GM12892 (cell line): ENCODE measurements at places on chromosomes 4 and X.

GRCh38 chr4:101972791-101973190, 182.3 kb downstream of the BANK1 start:
- DNase-seq: no peak

- DNase-seq: no peak
These were observed 22.7 kb upstream of the PLCXD1 start for GRCh38 chrX:258291-259040.

DNA sequence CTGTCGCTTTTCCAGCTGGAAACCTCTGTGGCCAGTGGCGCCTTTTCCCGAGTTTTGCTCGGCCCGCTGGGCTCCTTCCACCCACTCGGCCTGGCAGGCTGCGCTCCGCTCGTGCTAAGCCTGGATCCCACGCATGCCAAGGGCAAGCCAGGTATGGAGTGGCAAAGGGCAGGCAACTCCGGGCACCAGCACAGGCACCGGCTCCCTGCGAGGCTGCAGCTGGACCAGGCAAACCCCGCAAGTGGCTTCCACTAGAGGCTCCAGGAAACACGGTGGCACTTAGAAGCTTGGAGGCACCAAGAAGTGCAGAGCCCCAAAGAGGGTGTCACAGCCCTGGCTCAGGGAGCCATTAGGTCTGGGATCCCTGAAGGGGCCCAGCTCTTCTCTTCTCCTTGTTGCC, 59.5 kb downstream of the PPA2 start:
- no peak for DNase-seq

GRCh38 chr4:163380703-163381102, 37.0 kb downstream of the NPY5R start:
- DNase-seq: no peak

DNA sequence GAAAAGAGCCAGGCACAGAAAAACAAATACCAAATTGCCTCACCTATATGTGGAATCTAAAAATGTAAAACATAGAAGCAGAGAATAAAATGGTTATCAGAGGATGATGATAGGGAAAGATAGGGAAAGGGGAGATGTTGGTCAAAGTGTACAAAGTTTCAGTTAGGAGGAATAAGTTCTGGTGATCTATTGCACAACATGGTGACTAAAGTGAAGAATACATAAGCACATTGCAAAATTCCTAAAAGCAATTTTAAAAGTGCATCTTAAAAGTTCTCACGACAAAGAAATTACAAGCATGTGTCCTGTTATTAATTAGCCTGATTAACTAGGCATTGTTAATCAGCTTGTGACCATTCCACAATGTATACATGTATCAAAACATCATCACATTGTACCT, 136.0 kb downstream of the GABRG1 start:
- no peak for DNase-seq

DNA sequence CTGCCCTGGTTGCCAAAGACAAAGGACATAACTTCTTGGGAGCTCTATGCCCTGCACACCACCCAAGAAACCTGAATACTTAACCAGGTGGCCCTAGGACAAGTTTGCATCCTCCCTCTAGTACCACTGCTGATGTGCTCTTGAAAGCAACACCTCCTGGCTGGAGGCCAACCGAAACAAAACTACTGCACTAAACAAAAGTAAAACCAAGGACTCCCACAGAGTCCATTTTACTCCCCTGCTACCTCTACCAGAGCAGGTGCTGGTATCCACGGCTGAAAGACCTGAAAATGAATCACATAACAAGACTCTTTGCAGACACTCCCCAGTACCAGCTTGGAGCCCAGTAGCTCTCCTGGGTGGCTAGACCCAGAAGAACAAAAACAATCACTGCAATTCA, 941.8 kb downstream of the RAPGEF2 start:
- no peak for DNase-seq

- DNase-seq: no peak
These were observed 407.4 kb upstream of the AADAT start for GRCh38 chr4:170497112-170497511.

DNA sequence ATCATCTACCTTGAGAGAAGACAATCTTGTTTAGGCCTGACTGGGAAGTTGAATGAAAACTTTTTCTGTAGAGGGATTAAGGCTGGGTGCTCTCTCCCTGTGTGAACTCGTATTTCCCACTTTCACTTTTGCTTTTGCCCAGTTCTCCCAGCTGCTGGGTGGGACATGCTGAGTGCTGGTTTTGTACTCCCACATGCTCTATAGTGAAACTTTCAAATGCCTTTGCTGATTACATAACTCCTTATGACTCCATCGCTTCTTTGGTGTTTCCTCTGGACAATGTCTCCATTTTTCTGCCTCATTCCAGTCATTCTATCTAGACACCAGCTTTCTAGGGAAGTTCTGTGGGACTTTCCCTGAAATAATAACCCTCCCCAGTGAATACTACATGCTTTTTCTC, 100.5 kb downstream of the CLNK start:
- no peak for DNase-seq

DNA sequence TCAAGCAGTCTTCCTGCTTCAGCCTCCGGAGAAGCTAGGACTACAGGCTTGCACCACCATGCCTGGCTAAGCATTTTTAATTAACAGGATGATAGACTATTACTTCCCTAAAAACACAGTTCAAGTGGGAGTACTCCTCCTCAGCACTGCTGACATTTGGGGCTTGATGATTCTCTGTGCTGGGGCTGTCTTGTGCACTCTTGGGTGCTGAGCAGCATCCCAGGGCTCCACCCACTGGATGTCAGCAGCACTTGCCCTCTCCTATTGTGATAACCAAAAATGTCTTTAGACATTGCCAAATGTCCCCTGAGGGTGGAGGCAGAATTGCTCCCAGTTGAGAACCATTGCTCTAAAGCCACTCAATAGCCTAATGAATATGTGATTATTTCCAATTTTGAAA, 60.4 kb downstream of the CLCN4 start:
- no peak for DNase-seq

DNA sequence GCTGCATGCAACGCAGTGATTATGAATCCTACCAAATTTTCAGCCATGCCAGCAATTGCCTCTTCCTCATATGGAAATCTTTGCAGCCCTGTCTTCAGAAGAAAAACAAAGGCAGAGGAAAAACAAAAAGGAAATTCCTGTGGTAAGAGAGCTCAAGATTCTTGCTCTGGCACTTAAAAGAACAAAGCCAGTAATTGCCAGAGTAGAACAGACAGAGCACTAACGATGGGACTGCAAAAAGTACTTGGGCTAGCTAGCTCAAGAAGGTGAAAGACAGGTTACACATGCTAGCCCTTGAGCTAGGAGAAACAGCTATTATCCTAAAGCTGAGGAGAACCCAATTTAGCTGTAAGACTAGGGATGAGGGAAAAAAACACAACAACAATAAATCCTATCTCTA, 582.3 kb downstream of the KCNIP4 start:
- DNase-seq: no peak

GRCh38 chr4:46386570-46386969, 3.4 kb downstream of the GABRA2 start:
- DNase-seq: no peak

DNA sequence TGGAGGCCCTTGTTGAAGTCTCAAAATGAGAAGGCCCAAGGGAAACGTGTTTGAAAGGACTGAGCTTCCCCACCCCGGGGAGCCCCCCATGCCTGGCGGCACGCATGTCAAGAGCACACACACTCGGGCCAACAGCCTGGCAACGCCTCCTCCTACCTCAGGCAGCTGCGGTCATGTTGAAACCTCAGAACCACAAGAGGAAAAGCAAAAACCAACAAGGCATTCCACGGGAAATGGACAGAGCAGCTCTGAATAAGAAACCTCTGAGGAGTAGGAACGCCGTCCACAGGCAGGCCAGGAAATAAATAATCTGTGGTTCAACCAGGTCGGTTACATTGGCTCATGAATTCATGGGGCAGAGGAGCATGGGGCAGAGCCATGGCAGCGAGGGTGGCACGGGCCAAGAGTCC, 95.7 kb upstream of the AFAP1 start:
- DNase-seq: no peak

GRCh38 chrX:24169211-24169610, 19.7 kb downstream of the ZFX start:
- DNase-seq: no peak

DNA sequence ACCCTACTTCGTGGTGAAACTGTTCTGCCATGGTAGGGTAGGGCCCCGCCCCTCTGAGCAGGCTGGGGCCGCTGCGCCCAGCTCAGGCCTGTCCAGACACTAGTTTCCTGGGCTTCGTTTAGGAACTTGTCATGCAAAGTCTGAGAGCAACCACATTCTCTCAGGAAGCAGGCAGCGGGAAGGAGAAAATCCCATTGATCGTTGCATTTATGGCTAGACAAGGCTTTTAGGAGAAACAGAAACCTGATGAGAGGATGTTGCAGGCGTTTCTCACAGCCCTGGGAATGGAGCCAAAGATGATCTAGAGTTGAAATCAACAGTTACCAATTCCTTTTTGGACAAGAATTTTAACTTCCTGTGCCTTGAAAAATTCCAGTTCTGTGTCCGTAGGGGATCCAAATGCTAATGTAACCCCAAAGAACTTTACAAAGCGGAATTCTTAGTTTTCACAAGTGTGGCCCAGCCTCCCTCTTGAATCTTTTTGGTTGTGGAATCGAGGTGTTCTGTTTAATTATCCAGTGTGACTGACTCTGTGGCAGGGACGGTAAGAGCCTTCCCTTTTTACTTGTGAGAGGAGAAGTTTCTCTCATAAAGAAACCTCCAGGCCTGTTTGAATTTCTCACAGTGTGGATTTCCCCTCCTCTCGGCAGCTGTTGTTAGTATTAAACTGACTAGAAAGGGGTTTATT, 4.5 kb upstream of the CXCL9 start:
- peak; percentile 41 for DNase-seq

GRCh38 chr4:17898553-17899055, 87.8 kb downstream of the NCAPG start:
- DNase-seq: no peak

GRCh38 chr4:110620691-110621327, 2.1 kb downstream of the PITX2 start:
- no peak for DNase-seq

DNA sequence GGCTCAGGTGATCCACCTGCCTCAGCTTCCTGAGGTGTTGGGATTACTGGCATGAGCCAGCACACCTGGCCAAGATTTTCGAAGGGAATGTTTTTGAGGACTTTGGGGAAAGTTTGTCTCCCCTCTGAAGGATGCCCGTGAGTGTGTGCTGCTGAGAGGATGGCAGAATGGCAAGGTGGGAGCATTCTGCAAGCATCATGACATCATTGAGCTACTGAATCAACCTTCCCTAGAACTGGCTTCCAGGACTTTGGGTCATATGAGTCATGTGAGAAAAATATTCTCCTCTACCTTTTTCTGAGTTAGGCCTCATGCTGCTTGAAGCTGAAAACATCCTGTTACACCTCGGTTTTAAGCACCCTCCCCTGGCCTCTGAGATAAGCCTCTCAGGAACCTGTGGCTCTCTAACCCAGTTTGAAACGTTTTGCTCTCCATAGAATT, 31.0 kb downstream of the TMEM131L start:
- no peak for DNase-seq

DNA sequence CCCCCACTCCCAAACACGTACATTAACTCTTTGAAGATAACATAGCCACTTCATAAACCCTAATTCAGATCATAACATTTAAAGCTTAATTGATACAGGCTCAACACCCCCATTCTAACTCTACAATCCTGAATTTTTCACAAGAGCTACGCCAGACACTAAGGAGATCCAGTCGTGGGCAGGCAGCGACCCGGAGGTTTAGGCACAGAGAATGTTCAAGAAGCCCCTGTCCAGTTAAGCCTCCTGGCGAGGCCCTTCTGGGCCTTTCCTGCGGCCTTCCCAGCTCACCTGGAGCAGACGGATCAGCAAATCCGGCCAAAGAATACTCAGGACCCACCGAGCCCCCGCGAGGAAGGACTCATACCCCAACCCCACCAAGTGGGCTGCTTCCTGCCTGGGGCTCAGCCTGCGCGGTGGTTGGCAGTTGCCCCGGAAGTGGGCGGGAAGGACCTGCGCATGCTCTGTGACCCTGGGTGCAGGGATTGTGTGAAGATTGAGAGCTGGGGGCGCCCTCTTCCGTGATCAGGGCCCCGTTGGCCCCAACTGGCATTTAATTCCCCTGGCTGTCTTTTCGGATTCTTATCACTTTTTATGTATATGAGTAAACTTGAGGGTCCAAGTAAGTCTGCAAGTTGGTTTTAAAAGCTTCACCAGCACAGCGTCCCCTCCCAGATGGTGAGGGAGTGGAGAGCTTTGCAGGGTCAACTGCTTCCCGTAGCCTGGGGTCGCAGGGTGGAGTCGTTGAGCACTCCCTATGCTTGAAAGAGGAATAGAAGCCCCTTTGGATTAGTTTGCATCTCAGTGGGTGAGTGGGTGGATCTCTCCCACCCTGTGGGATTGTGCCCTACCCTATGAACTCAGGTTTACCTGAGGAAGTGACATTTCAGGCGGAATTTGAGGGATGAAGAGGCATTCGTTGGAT, at the start of gene TRIM61:
Gene TRIM61 (minus strand): TSS at position 415 of the 922 bp plus-strand sequence. CDS start 7,655 bp downstream, outside the sequence.
- peak; percentile 62 for DNase-seq

- DNase-seq: no peak
These were observed 87.2 kb downstream of the HS3ST1 start for GRCh38 chr4:11341337-11342043.

DNA sequence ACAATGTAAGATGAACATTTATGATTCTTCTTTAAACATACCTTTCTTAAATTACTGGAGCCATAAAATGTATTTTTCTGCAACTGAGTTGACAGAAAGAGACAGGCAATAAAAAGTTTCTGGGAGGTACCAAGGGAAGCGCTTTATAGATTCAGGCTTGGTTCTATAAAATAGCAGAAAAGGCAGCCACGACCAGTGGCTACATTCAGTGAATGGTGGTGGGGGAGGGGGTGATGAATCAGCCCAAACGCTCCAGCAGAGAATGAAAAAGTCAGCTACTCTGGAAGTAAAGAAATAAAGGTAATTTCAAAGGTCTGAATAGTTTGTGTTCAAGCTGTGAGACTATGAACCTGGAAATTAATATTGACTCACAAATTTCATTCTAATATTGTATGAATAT, 456.1 kb downstream of the KCTD8 start:
- no peak for DNase-seq

GRCh38 chr4:19683426-19683825, 568.3 kb upstream of the SLIT2 start:
- DNase-seq: no peak

GRCh38 chr4:53713296-53713695, 122.0 kb upstream of the LNX1 start:
- DNase-seq: no peak

- DNase-seq: no peak
These were observed 413.2 kb downstream of the FGF13 start for GRCh38 chrX:138298268-138298667.

- no peak for DNase-seq
These were observed 18.8 kb upstream of the CHRNA9 start for GRCh38 chr4:40316333-40316781.

DNA sequence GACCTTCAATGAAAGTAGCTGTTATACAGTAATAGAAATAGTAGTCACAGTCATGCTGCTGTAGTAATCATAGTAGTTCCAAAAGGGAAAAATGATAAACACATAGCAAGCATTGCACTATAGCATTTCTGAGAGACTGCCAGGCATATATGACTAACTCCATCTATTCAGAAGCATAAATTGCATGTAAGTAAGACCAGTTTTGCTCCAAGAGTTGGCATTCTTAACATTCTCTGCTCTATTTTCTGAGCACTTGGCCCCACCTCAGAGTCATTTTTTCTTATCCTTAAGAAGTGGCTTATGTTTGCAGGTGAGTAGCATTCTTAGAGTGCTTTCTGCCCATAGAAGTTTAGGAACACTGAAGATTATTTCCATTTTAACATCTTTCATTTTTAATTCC, 490.3 kb upstream of the TECRL start:
- DNase-seq: no peak
